ENCODE measurements at places on chromosomes 4 and X. TPM values are rescaled to one million over a fixed set of nuclear protein-coding genes. Genes with fewer than 3 reads are reported as not detected.

ENPP6 gene
- 1.5 TPM for total RNA-seq

CTAG1A gene
- total RNA-seq: not detected

NSG1 gene
- 3.0 TPM for total RNA-seq

ACOX3 gene
- total RNA-seq: 29.7 TPM

PLP1 gene
- 16.7 TPM for total RNA-seq

GUF1 gene
- 20.5 TPM for total RNA-seq

LCORL gene
- 19.3 TPM for total RNA-seq

TMEM156 gene
- 0.70 TPM for total RNA-seq

P2RY8 gene
- total RNA-seq: 2.1 TPM

TCEAL6 gene
- not detected for total RNA-seq

GRCh38 chrX:151880895-151881294 lies 31.8 kb upstream of the MAGEA4 start:
- DNase-seq: no peak

- no peak for DNase-seq
These were observed 75.9 kb downstream of the NAA11 start for GRCh38 chr4:79249881-79250503.

- DNase-seq: no peak
These were observed 202.1 kb downstream of the GPC3 start for GRCh38 chrX:133783274-133783673.

- no peak for DNase-seq
These were observed 7.2 kb upstream of the FAM9C start for GRCh38 chrX:13051529-13052172.

GRCh38 chrX:141989134-141989533 lies 85.4 kb downstream of the MAGEC1 start:
- no peak for DNase-seq

- no peak for DNase-seq
These were observed 92.0 kb upstream of the TNIP3 start for GRCh38 chr4:121255986-121256750.

DNA sequence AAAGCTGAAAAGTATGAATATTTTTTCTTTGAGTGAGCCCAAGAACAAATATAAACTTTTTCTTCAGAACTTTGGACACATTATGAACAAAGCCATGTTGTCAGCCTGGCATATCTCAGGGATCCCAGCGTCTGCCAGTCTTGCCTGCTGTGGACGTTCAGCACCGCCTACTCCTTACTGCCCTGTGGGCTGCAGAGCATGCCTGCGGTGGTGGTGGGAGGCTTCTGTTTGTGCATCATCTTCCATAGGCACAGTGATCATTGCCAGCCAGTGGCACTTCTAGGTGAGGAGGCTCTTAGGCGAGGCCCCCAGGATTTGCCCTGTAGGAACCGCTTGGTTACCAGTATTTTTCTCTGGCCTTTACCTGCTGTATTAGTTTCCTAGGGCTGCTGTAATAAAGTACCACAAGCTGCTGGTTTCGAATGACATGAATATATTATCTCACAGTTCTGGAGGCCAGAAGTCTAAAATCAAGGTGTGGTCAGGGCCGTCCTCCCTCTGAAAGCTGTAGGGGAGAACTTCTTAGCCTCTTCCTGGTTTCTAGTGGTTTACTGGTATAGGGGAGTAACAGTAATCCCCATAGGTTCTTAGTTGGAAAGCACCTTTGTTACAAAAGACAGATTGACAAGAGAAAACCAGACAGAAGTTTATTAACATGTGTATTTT lies 15.4 kb downstream of the ANXA3 start:
- DNase-seq: no peak

GRCh38 chr4:156958276-156959074 lies 13.1 kb downstream of the PDGFC start:
- no peak for DNase-seq

- no peak for DNase-seq
These were observed 2.0 kb upstream of the ZDHHC9 start for GRCh38 chrX:129845616-129846190.

GRCh38 chr4:85701861-85702321 lies 226.9 kb downstream of the ARHGAP24 start:
- DNase-seq: no peak

- DNase-seq: no peak
These were observed 40.1 kb upstream of the LRPAP1 start for GRCh38 chr4:3572363-3572762.

- no peak for DNase-seq
These were observed 35.0 kb upstream of the DKK2 start for GRCh38 chr4:107071108-107071507.

- no peak for DNase-seq
These were observed 124.4 kb upstream of the SLC34A2 start for GRCh38 chr4:25531272-25531671.

DNA sequence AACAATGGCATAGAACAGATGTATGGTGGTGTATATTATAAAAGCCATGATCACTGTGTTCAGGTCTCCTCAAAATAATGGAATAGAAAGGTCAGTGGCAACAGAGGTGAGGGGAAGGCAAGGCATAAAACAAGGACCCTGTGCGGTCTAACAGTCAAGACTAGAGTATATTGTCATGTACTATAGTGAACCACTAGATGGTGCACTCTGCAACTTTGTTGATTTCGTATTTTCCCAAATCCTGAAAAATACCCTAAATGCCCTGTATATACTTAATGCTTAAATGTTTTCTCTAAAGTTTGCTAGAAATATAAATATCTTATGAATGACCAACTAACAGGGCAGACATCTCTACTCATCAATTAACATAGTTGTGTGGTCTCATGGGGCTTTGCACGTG lies 453.0 kb downstream of the PCDH11X start:
- DNase-seq: no peak

- no peak for DNase-seq
These were observed 1441.6 kb upstream of the PCDH7 start for GRCh38 chr4:29278585-29278984.

GRCh38 chr4:84378983-84379382 lies 120.1 kb downstream of the NKX6-1 start:
- DNase-seq: no peak

DNA sequence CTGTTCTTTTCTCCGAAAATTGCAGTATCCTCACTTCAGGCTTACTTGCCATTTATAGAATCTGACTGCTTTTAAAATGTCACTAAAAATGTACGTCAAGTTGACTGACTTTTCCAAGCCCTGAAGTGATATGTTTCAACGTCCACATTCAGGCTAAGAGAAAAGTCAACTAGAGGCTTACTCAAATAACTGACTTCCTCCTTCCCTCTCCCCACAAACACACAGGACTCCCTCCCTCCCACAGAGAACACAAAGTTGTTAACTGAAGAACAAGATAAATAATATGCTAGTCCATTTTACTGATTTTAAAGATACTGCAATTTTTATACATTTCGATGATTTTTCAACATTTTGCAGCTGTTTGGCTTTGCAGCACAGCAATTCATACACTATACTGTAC lies 13.8 kb upstream of the CDKL2 start:
- DNase-seq: no peak

DNA sequence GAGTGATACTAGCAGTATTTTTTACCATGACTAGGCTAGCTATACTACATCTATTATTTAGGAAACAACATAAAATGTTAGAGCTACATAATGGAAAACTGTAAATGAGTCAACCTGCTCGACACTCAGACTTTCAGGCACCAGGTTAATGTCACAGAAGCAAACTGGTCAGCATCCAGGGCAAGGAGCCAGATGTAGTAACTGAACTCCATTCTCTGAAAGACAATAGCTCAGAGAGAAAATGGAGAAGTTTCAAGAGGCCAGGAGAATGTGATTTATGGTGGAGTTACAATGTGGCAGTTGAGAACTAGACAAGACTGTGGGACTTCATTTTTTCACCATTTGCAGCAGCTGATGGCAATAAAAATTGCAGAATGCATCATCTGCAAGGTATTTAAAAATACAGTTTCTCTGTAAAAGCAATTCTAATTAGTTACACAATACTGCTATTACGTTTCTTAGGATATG lies 342.7 kb upstream of the PABPC4L start:
- no peak for DNase-seq

- no peak for DNase-seq
These were observed 2.0 kb downstream of the ERCC6L start for GRCh38 chrX:72236841-72237240.

- DNase-seq: no peak
These were observed 45.1 kb upstream of the TAPT1 start for GRCh38 chr4:16271411-16271810.

GRCh38 chr4:55468724-55469123 lies 73.0 kb downstream of the TMEM165 start:
- no peak for DNase-seq

DNA sequence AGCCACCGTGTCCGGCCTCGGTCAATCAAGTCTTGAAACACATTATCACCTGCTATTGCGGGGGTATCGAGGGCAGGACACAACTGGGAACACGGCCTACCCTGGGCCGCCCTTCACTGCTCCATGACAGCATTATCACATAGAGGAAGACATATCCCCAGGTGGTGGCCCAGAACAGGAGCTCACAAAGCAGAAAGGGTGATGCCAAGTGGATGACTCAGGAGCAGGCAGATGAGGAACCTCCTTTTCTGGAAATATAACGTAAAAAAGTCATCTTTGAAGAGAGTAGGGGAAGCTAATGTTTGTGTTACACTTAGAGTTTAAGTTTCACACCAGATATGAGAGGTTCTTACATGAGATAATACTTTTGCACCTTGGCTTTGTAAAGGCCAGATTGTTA lies 5.3 kb upstream of the SUPT20HL1 start:
- no peak for DNase-seq

DNA sequence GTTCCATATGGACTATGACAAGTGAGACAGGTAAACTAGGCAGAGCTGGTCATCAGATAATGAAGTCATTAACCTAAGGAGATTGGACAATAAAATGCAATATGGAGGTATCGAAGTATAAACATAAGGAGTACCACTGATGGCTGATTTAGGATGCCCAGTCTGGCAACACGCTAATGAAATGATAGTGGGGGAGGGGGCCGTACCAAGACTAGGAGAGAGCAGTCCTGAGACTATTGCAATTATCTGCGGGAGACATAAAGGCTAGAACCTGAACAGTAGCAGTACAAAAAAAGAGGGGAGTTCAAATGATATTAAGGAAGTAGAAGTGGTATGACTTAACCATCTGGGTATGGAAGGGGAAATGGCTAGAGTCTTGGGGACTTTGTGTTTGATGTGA lies 2.3 kb downstream of the F9 start:
- no peak for DNase-seq

Measured in left colon (tissue), 2 donors.